Liver (tissue), 10 donors: ENCODE measurements at places on chromosomes 16 and 17. TPM values are rescaled to one million over a fixed set of nuclear protein-coding genes. Genes with fewer than 3 reads are reported as not detected.

GRCh38 chr17:32551186-32551955, 64.6 kb downstream of the CDK5R1 start:
- no peaks in the 10 kb centered on the region for H3K4me1 ChIP-seq
- H3K27me3 ChIP-seq, result no peaks in the 10 kb centered on the region
- no peak overlapping the region for H3K4me3 ChIP-seq
- no peaks in the 10 kb centered on the region for H3K36me3 ChIP-seq
- H3K27ac ChIP-seq, result no peak overlapping the region
- no peak for DNase-seq

GRCh38 chr17:16423226-16423872, 8.0 kb downstream of the TRPV2 start:
- no peak for DNase-seq
- H3K27ac ChIP-seq, result no peak overlapping the region
- no peak overlapping the region for H3K4me3 ChIP-seq
- H3K27me3 ChIP-seq, result no peaks in the 10 kb centered on the region

DNA sequence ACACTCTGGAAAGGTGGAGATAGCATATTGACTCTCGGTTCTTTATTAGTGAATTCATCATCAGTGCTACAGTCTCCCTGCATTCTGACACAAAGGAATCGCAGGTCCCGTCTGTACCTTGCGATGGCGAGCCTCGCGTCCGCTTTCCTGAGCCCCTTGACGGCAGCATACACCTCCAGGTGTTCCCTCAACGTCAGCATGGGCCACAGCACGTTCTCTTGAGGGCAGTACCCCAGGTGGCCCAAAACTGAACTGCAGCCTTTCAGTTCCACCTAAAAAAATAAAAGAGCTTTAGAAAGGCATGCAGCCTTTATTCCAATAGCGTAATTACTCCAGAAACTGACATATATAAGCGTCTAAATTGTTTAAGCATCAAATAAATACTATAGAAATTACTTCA, 24.2 kb upstream of the ABCA9 start:
- no peaks in the 10 kb centered on the region for H3K27me3 ChIP-seq
- H3K36me3 ChIP-seq, result peaks cover 87% of the 10 kb centered on the region
- H3K27ac ChIP-seq, result no peak overlapping the region

- peaks cover 14% of the 10 kb centered on the region for H3K4me1 ChIP-seq
- H3K4me3 ChIP-seq, result no peak overlapping the region
- H3K27ac ChIP-seq, result peak overlapping the region; percentile 99
- peaks cover 22% of the 10 kb centered on the region for H3K36me3 ChIP-seq
- no peaks in the 10 kb centered on the region for H3K27me3 ChIP-seq
- DNase-seq, result no peak
Measured at GRCh38 chr17:7218758-7219157, 878 bp downstream of the DLG4 start.

GRCh38 chr16:72500545-72500944, 328.6 kb upstream of the PMFBP1 start:
- H3K27ac ChIP-seq, result no peak overlapping the region
- H3K4me1 ChIP-seq, result no peaks in the 10 kb centered on the region
- H3K4me3 ChIP-seq, result no peak overlapping the region
- no peaks in the 10 kb centered on the region for H3K27me3 ChIP-seq
- H3K36me3 ChIP-seq, result no peaks in the 10 kb centered on the region
- DNase-seq, result no peak

GRCh38 chr17:41864498-41864835, 756 bp downstream of the KLHL11 start:
- peaks cover 29% of the 10 kb centered on the region for H3K4me1 ChIP-seq
- peak overlapping the region; percentile 70 for H3K27ac ChIP-seq
- H3K27me3 ChIP-seq, result no peaks in the 10 kb centered on the region

DNA sequence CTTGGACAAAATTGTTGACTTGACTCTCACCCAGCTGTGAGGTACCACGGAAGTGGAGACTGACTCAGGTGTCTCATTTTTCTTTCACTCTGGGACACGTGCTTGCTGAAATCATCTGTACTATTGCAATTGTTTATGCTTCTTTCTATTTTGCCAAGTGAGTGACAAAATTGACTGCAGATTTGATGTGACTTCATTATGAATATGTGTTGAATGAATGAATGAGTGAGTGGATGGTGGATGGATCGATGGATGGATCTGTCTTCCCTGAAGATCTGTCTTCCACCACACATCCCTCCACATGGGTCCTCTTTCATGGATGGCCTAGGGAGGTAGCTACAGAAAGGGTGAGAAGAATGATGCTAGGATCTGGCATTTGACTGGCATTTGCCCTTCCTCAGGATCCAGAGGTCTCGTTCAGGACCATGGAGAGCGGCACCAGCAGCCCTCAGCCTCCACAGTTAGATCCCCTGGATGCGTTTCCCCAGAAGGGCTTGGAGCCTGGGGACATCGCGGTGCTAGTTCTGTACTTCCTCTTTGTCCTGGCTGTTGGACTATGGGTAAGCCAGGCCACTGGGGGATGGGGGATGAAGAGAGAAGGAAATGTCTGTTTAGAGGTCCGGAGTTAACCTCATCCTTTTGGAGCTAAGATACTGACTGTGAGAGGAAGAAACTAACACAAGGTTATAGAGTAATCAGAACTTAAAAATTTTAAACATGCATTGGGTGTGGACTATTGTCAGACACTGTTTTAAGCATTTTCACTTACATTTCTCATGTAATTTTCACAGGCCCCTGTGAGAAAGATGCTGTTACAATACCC, 12.7 kb downstream of the SLC5A11 start:
- no peak overlapping the region for H3K27ac ChIP-seq
- no peaks in the 10 kb centered on the region for H3K36me3 ChIP-seq
- no peaks in the 10 kb centered on the region for H3K27me3 ChIP-seq

DNA sequence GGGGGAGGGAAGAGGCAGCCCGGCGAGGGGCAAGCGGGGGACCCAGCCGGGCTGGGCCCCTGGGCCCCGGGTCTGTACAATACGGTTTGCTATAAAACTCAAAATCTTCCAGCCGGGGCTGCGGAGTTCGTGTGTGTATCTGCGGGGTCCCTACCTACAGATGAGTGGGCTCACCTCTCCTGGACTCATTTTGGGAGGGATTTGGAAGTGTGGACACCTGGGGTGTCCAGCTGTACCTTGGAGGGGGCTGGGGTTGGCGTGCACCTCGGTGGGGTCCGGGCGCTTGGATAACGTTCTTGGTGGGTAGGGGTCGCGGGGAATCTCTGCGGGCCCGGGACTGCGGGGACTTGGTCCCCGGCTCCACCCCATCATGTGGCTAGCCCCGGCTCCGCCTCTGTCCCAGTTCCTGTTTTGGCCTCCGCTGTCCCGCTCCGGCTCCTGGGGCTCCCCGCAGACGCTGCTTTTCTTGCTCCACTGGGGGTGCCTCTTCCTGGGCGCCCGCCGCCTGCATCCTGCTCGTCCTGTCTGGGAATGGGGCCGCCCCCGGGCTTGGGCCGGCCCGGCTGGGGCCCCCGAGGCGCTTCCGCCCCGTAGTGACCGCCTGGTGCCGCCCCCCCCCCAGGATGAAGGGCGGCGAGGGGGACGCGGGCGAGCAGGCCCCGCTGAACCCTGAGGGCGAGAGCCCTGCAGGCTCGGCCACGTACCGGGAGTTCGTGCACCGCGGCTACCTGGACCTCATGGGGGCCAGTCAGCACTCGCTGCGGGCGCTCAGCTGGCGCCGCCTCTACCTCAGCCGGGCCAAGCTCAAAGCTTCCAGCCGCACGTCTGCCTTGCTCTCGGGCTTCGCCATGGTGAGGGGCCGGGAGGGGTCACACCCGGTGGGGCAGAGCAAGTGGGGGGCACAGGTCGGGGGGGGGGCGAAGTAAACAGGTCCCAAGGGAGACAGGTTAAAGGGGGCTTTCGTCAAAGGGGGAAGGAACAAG, at the start of gene ORAI3:
ORAI3 (plus strand) TSS at position 402 of the 983 bp plus-strand sequence; CDS start at position 624, 222 bp downstream.
- DNase-seq, result peak; percentile 69
- H3K4me3 ChIP-seq, result peak within 1 kb of the TSS; percentile 90
- no peaks in the 10 kb centered on the region for H3K36me3 ChIP-seq
- H3K27me3 ChIP-seq, result no peaks in the 10 kb centered on the region

GRCh38 chr16:77836801-77837200, 48.4 kb downstream of the VAT1L start:
- no peak overlapping the region for H3K4me3 ChIP-seq
- H3K27me3 ChIP-seq, result no peaks in the 10 kb centered on the region
- H3K27ac ChIP-seq, result no peak overlapping the region
- H3K4me1 ChIP-seq, result no peaks in the 10 kb centered on the region
- no peaks in the 10 kb centered on the region for H3K36me3 ChIP-seq

- H3K27ac ChIP-seq, result no peak overlapping the region
- H3K4me1 ChIP-seq, result peaks cover 29% of the 10 kb centered on the region
- no peak overlapping the region for H3K4me3 ChIP-seq
- H3K36me3 ChIP-seq, result peaks cover 2% of the 10 kb centered on the region
- DNase-seq, result no peak
Measured at GRCh38 chr17:68565661-68566441, 35.3 kb downstream of the FAM20A start.

- H3K4me1 ChIP-seq, result peaks cover 18% of the 10 kb centered on the region
- no peaks in the 10 kb centered on the region for H3K36me3 ChIP-seq
- H3K27me3 ChIP-seq, result no peaks in the 10 kb centered on the region
- peak overlapping the region; percentile 2 for H3K27ac ChIP-seq
- no peak overlapping the region for H3K4me3 ChIP-seq
Measured at GRCh38 chr17:59362811-59363205, 31.4 kb downstream of the YPEL2 start.

DNA sequence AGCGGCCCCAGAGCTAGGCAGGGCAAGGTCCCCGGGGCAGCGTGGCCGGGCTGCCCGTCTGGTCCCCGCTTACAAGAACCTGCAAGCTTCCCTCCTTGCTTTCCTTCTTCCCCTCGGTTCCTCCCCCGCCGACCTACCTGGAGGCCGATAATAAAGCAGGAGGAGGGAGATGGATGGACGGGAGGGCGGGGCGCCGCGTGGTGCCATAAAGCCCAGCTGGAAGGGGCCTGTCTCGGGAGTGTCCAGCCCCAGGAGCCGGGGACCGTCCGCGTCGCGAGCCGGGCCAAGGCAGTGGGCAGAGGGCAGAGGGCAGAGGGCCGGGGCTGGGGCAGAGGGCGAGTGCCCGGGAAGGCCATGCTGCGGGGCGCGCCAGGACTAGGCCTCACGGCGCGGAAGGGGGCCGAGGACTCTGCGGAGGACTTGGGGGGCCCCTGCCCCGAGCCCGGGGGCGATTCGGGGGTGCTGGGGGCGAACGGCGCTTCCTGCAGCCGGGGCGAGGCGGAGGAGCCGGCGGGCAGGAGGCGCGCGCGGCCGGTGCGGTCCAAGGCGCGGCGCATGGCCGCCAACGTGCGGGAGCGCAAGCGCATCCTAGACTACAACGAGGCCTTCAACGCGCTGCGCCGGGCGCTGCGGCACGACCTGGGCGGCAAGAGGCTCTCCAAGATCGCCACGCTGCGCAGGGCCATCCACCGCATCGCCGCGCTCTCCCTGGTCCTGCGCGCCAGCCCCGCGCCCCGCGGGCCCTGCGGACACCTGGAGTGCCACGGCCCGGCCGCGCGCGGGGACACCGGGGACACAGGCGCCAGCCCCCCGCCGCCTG, at the start of gene BHLHA9:
BHLHA9 (plus strand) TSS at position 235 of the 820 bp plus-strand sequence; CDS start at position 355, 120 bp downstream.
- H3K27me3 ChIP-seq, result no peaks in the 10 kb centered on the region
- H3K4me3 ChIP-seq, result peak within 1 kb of the TSS; percentile 21
- no peak for DNase-seq
- no peak within 1 kb of the TSS for H3K27ac ChIP-seq

- no peaks in the 10 kb centered on the region for H3K27me3 ChIP-seq
- no peak overlapping the region for H3K27ac ChIP-seq
- no peak overlapping the region for H3K4me3 ChIP-seq
- peak; percentile 32 for DNase-seq
- peaks cover 3% of the 10 kb centered on the region for H3K4me1 ChIP-seq
Measured at GRCh38 chr17:1617620-1618174, 10.9 kb downstream of the SLC43A2 start.

DNA sequence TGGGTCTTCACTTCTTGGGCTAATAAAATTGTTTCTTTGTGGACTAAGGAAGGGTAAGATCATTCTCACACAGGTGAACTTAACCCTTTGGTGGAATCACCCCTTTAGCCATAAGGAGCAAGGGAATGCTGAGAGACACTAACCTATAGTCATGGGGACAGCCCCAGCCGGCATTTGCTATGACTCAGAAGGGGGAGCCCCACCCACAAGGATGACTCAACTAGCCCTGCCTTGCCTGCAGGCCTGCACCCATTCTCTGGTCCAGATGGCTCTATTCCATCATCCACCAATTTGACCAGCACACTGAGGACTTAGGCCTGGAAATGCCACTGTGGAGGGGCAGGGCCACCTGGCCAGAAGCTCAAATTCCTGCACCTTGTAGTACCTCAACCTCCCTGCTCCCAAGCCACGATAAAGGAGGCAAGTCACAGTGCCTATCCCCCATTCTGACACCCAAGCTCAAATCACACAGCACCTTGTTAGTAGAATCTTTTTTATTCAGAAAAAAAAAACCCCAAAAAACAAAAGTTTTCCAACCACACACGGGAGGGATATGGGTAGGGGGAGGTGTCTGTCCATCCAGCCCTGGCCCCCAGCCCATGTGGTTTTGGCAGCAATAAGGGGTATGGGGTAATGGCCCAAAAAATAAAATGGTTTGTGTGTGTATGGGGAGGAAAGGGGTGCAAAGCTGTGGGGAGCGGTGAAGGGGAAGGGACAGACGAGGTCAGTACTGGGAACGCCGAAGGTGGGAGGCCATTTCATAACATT, 3.0 kb downstream of the PFN1 start:
- H3K36me3 ChIP-seq, result peaks cover 6% of the 10 kb centered on the region
- no peaks in the 10 kb centered on the region for H3K27me3 ChIP-seq
- peak overlapping the region; percentile 73 for H3K27ac ChIP-seq
- H3K4me3 ChIP-seq, result no peak overlapping the region
- peak; percentile 61 for DNase-seq

DNA sequence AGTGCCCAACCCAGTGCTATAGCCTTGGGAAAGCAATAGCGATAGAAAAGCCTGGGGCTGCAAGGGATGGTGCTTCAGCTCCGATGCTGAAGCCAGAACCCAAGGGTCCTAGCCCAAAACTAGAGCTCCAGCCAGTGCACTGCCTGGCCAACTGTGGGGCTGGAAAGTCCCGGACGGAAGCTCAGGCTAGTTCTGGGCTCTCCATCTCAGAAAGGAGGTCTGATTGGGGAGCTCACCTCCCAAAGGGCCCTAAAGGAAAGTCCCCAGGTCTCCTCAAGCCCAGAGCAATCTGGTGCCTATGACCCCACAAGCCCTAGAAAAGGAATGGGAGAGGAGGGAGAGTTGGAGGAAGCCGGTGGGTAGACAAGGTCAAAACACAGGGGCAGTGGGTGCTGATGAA, 2.0 kb upstream of the ABCC3 start:
- H3K4me1 ChIP-seq, result peaks cover 34% of the 10 kb centered on the region
- H3K36me3 ChIP-seq, result no peaks in the 10 kb centered on the region
- no peak overlapping the region for H3K4me3 ChIP-seq
- DNase-seq, result no peak

Gene CCDC200
- not detected for total RNA-seq

Gene MYH2
- total RNA-seq, result under 0.01 TPM

Gene FNDC8
- not detected for total RNA-seq

Gene SLC13A2
- 0.25 TPM for total RNA-seq
